Caco-2 (cell line): ENCODE measurements at places on chromosomes 5 and 9. TPM values are rescaled to one million over a fixed set of nuclear protein-coding genes. Genes with fewer than 3 reads are reported as not detected.

The TYRP1 gene
- not detected in 2 replicates for total RNA-seq

The DMRT1 gene
- 0.19 TPM in 1 of 2 replicates, not detected in the other for total RNA-seq

The TTC39B gene
- 6.9 and 7.6 TPM in 2 replicates for total RNA-seq

The ST8SIA4 gene
- 0.61 and 0.72 TPM in 2 replicates for total RNA-seq

The IFNE gene
- total RNA-seq, result 0.34 and 1.00 TPM in 2 replicates

The FBXW11 gene
- 46.2 and 46.3 TPM in 2 replicates for total RNA-seq

The HRCT1 gene
- total RNA-seq, result not detected in 2 replicates

The KCTD16 gene
- 0.29 and 0.51 TPM in 2 replicates for total RNA-seq

The PLAC8L1 gene
- 1.0 TPM in 1 of 2 replicates, not detected in the other for total RNA-seq

DNA sequence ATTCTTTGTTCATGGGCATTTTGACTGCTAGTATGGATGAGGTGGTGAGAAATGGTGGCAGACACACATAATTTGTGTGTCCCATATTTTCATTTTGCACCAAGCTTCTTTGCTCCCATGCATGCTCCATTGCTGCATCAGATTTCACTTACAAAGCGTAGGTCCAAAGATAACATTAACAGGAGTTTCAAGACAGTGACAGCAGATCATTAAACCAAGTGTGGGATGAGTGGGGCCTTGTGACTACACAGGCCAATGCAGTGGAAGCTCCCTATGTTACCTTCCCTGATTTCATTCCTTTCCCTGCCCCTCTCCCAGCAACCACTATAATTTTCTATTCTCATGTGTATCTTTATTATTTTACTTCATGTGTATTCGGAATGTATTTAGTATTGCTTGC, 142.0 kb downstream of the AOPEP start:
- DNase-seq, result no peak

- no peak for DNase-seq
Measured at GRCh38 chr5:176525677-176526076, 11.5 kb downstream of the RNF44 start.

- DNase-seq, result no peak
Measured at GRCh38 chr5:54717870-54718269, 200.3 kb downstream of the SNX18 start.

DNA sequence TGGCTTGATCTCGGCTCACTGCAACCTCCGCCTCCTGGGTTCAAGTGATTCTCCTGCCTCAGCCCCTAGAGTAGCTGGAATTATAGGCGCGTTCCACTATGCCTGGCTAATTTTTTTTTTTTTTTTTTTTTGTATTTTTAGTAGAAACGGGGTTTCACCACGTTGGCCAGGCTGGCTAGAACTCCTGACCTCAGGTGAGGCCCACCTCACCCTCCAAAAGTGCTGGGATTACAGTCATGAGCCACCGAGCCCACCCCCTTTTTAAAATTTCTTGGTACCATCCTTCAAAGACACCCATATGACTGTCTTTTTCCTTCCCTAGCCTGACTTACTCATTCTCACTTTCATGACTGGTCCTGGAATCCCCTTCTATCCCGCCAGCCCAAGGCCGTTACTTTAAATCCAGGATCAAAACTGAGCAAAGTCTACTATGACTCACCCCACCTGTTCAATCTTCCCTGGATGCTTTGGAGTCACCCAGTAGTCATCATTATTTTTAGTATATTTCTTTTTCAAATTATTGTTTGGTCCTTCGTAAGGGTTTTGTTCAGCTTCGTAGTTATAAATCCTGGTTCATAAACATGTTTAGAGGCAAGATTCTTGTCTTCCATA, 1.2 kb upstream of the TBCA start:
- no peak for DNase-seq

DNA sequence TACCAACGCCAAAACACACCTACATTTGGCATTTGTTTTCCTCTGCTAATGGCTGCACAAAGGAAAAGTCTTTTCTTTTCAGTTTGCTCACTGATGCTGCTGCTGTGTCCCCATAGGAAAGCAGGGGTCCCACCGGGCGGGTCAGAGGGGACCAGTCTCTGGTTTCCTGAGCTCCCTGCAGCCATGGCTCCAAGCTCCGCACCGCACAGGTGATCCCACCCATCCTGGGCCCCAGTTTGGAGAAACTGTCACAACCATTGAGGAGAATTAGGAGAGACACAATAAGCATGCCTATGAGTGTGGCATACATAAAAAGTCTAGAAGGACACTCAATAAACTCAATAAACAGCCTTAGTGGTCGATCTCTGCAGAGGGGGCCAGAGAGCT, 19.9 kb downstream of the MED10 start:
- no peak for DNase-seq

DNA sequence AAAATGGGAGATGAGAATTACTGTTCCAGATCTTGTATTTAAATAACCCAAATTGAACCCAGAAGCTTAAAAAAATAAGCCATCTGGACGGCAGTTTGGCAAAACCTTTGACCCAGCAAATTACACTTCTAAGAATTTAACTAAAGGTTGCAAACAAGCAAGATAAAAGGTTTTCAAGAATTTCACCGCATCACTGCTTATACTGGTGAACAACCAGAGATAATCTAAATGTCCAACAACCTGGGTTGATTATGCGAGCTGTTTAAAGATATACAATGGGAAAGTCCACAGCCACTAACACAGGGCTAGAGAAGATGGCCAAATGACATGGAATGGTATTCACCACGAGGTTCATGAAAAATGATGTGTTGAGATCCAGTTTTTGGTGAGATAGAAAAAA, 149.3 kb downstream of the GNAQ start:
- no peak for DNase-seq

- no peak for DNase-seq
Measured at GRCh38 chr9:86324308-86324707, 29.9 kb downstream of the TUT7 start.

DNA sequence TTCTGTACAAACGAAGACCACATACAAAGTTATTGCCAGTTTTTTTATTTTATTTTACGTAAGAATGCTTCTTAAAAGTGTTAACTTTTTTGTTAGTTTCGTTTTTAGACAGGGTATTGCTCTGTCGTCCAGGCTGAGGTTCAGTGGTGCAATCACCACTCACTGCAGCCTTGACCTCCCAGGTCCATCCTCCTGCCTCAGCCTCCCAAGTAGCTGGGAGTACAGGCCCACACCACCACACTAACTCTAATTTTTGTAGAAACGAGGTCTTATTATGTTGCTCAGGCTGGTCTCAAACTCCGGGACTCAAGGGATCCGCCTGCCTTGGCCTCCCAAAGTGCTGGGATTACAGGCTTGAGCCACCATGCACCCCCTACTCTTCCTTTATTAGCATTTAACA, 2.3 kb upstream of the DNAJA1 start:
- DNase-seq, result no peak

- DNase-seq, result peak; percentile 88
Measured at GRCh38 chr5:172420235-172420939, 33.9 kb downstream of the SH3PXD2B start.

DNA sequence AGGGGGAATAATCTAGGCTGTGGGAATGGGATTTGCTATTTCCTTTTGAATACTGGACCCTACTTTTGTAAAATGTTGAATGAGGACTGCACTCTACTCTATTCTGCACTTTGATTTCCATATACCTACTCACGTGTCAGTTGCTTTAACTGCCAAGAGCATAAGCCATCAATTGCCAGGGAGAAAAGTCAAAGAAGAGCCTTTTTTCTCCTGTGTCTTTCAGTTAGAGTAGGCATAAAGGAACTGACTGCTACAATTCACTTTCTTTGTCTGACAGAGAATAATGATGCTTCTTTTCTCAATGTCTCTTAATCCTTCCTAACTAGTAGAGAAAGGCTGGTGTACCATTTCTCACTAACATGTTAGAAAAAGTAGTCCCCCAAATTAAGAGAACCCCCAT, 231.6 kb downstream of the ELAVL2 start:
- no peak for DNase-seq

DNA sequence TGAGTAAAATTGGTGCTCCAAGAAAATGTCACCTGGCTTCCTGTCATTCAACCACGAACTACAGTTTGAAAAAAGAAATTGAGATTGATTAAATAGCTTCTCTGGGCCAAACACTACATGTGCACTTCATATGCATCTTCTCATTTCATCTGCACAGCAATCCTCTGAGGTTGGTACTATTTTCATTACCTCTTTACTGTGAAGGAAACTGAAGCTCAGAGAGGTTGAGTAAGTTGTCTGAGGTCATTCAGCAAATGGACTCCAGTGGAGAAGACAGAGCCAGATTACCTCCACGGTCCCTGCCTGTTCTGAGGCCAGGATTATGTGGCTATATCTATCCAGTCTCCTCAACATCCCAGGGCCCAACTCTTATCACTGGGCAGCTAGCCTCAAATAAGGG, 46.5 kb downstream of the SLC6A7 start:
- DNase-seq, result no peak

- no peak for DNase-seq
Measured at GRCh38 chr5:1836176-1836890, 35.1 kb downstream of the NDUFS6 start.

- DNase-seq, result no peak
Measured at GRCh38 chr5:144125163-144125726, 45.2 kb downstream of the YIPF5 start.

GRCh38 chr9:2119566-2119965, 104.4 kb downstream of the SMARCA2 start:
- no peak for DNase-seq

GRCh38 chr5:92248518-92248917, 865.4 kb upstream of the ARRDC3 start:
- DNase-seq, result no peak

DNA sequence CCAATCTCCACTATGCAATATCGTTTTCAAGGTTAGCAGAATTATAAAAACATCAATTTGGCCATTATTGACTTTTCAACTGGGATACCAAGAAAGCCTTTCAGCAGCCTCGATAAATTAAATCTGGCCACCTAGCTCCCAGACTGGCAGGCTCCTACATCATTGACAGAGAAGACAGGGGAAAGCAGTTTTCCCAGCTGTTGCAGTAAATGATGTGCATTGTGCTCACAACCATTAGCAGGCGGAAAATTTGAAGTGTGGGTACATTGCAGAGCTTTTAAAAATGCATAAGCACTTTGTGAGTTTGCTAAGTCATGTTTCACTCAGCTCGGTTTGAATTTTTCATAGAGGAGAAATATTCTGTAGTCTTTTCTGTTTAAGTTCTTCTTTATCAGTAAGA, 297.9 kb downstream of the KCTD16 start:
- DNase-seq, result no peak

- DNase-seq, result no peak
Measured at GRCh38 chr5:164139423-164139822, 634.0 kb downstream of the MAT2B start.

DNA sequence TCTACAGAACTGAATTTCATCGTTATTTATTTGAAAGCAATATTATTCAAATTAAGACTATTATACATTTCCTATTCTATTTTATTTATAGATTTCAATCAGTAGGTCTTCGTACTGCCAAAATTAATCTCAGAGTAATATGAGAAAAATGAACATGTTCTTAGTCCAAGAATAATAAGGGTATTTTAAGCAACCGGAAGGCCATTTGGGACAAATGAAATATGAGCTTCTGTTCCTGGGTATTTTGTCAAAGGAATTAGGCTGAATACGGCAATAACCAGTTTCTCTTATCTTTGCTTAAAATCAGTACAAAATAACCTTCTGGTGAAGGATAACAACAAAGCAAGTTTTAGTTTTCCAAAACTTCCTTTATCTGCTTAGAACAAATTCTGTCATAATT, 410.3 kb upstream of the PRR16 start:
- DNase-seq, result no peak

- no peak for DNase-seq
Measured at GRCh38 chr9:37776328-37776727, 8.5 kb downstream of the EXOSC3 start.

DNA sequence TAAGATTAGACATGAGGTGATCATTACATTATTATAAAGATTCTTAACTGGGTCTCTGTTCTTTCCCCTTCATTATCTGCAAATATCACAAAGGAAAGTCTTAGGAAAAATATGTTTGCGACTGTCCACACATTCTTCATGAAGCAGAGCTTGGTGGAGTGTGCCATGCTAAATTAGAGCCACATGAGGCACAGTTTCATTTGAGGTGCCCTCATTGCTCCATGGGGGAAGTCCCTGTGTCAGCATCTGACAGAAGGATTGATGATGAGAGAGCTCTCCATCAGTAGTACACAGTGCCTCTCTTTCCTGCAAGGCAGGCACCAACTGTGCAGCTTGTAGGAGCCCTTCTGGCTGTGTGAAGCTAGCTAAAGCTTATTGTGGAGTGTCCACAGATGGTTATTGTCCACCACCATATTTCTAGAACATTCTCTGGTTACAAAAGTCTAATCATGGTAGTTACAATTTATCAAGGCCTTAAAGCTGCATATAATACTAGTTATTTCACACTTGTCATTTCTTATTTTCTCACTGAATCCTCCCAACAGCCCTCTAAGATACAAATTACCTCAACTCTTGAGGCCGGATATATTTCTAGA, 63.9 kb downstream of the C9orf152 start:
- no peak for DNase-seq

DNA sequence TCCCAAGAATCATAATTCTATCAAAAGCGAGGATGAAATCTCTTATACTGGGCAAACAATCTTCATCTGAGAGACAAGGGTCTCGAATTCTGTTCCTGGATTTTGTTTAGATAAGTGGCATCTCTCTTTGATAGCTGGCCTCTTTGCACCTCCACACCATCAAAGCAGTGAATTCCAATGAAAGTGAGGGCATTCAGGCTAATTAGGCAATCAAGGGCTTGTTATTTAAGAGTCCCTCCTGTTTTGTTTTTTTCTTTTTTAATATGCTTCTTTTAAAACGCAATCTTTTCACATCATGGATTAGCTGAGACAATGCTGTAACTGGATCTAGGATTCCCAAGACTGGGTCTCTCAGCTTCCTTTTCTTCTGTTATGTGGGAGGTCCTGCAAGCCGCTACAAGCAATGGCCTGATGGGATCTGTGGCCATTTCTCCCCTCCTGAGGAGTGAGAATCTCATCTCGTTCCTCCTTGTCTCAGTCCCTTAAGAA, 67.9 kb downstream of the TNC start:
- no peak for DNase-seq

DNA sequence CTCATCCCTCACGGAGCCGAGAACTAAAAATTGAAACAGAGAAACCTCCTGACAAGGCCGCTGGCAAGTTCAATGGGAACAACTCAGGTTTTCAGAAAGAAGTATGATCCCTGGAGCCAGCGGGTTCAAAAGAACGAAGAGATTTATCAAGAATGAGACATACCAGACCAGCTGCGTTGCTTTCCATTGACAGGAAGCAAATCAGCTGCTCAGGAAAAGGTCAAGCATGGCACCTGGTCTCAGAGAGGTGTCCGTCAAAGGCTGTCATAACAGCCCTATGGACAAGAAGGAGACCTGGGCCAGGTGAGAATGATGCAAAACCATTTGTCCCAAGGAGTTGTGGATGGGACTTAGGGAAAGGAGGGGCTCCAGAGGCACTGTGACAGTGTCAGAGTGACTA, 34.9 kb upstream of the GNE start:
- DNase-seq, result no peak

- no peak for DNase-seq
Measured at GRCh38 chr9:87278971-87279733, 218.5 kb upstream of the DAPK1 start.

DNA sequence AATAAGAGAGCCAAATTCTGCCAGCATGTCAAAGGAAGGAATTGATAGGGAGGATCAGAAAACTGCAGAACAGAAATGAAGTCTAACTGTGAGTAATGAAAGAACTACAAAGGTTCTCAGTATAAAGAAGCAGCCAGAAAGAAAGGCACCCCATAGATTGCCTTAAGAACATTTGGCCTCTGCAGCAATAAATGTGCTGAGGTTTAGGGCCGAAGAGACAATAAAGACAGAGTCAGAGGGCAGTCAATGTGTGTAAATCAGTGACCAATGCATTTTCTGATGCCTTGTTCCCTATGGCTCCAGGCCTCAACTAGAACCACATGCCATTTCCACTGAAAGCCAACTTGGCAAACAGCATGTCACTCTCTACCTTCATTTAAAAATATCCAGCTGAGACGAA, 281.0 kb downstream of the HINT1 start:
- DNase-seq, result no peak
